ENCODE measurements at places on chromosomes 11 and 22.

DNA sequence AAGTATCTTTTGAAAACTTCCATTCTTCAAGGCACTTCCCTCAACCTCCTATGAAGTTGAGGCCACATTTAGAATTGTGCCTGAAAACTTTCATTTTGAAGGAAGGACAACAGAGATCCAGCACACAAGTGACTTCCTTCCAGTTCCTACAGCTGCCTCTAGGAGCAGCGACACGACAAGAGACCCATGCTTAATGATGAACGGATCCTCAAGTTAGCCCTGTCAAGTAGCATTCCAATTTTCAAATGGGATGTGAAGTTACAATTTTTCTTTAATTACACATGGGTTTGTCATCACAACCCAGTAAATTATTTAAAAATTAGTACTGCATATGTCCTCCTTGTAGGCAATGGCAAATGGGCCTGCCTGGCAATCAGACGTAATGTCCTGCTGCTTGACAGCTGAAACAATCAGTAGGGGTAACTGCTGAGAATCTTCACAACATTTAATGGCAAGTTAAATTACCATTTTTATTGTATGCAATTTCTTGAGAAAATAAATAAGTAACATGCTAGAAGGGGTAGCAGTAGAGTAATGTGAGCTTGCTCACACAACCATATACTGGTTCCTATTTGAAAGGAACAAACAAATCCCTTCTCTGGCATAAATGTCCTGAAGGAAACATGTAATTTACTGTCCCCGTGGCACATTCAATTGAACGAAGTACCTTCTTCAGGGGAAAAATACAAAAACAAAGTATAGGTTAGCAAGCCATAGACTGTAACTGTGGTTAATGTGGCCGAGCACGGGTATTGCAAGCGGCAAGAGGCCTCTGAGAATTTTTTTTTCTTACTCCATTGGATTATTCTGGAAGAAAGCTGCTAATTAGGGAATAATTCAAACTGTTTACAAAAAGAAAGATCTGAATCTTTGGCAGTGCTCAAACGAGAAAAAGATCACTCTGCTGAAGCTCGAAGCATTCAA, 288.3 kb downstream of the CADM1 start:
- H3K36me3 ChIP-seq: no peaks in the 10 kb centered on the region
- no peak overlapping the region for H3K4me3 ChIP-seq
- no peak for DNase-seq
- H3K4me1 ChIP-seq: no peaks in the 10 kb centered on the region

GRCh38 chr11:76857781-76858410, 2.8 kb upstream of the ACER3 start:
- H3K36me3 ChIP-seq: no peaks in the 10 kb centered on the region
- H3K27ac ChIP-seq: no peak overlapping the region
- no peaks in the 10 kb centered on the region for H3K27me3 ChIP-seq
- no peak for DNase-seq

- H3K4me1 ChIP-seq: peaks cover 39% of the 10 kb centered on the region
- DNase-seq: peak; percentile 60
- no peak overlapping the region for H3K27ac ChIP-seq
- no peak overlapping the region for H3K4me3 ChIP-seq
- peaks cover 59% of the 10 kb centered on the region for H3K36me3 ChIP-seq
- H3K27me3 ChIP-seq: no peaks in the 10 kb centered on the region
Observed at GRCh38 chr22:30947816-30948454, 20.6 kb downstream of the MORC2 start.

- H3K4me3 ChIP-seq: no peak overlapping the region
- peaks cover 18% of the 10 kb centered on the region for H3K27me3 ChIP-seq
- no peaks in the 10 kb centered on the region for H3K36me3 ChIP-seq
Observed at GRCh38 chr11:114307524-114308203, 11.5 kb downstream of the NNMT start.

DNA sequence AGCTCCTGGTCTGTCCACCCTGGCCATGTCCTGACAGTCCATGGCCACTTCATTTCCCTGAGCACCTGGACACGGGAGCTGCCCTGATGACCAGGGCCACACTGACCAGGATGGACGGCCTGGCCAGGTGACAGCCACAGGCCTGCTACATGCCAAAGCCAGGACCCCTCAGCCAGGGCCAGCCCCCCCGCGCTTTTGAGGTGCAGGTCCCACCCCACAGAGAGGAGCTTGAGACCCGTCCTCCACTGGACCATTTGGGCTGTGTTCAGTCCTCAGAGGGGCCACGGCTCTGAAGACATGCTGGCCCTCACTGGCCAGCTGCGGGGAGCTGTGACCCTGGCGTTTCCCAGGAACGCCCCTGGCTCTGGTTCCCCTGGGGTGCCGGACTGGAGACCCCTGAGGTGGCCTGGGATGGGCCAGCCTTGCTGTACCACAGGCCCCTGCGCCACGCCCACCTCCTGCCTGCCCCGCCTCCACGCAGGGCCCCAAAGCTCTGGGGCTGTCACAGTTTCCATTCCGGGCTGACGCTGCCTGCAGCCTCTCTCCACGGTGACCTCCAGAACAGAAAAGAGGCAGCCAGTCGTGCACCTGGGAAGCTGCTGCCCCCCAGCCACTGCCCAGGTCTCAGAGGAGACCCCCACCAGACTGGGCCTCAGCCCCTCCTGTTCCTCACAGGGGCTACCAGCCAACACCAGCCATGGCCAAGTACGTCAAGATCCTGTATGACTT, 18.2 kb downstream of the EPS8L2 start:
- no peaks in the 10 kb centered on the region for H3K36me3 ChIP-seq
- no peak for DNase-seq
- peaks cover 5% of the 10 kb centered on the region for H3K27me3 ChIP-seq
- no peak overlapping the region for H3K27ac ChIP-seq
- H3K4me1 ChIP-seq: peaks cover 62% of the 10 kb centered on the region

DNA sequence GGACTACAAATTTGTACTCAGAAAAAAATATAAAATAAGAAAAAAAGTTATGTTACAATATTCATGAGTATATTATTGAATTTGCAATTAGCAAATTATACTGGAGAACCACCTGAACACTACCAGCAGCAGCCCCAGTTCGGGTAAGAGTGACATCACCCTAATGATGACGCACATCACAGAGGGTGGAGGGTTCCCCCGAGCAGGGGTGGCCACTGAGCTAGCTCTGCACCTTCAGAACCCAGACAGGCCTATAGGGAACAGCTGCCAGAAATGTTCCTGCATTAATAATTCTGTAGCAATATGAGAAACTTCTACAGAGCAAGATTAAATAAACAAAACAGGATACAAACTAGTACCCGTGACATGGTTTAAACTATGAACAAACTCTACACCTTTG, 17.5 kb upstream of the ARAP1 start:
- no peak for DNase-seq
- no peaks in the 10 kb centered on the region for H3K36me3 ChIP-seq
- H3K27ac ChIP-seq: no peak overlapping the region
- H3K4me1 ChIP-seq: no peaks in the 10 kb centered on the region
- H3K27me3 ChIP-seq: no peaks in the 10 kb centered on the region
- no peak overlapping the region for H3K4me3 ChIP-seq

All from CD4-positive, alpha-beta T cell (primary cell).